ENCODE measurements at places on chromosomes 6 and 20.

- no peak for DNase-seq
Observed at GRCh38 chr6:118748311-118749062, 97.1 kb upstream of the CEP85L start.

DNA sequence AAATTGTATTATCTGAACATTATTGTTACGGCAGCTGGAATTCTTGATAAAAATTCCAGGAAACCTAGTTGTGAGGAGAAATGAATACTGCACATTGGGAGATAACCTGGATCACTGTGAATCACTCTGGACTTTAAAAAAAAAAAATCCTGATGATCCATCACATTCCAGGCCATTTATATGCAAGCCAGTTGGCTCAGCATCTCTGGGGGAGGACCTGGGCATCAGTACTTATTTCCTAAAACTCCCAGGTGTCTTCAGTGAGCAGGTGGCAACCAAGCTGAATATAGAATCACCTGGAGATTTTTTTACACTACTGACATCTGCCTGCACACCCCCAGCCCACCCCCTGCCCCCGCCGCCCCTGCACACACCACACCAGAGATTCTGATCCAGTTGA, 39.1 kb upstream of the SIRT5 start:
- DNase-seq: no peak

- no peak for DNase-seq
Observed at GRCh38 chr20:46811224-46812084, 83.2 kb upstream of the EYA2 start.

- no peak for DNase-seq
Observed at GRCh38 chr6:144395826-144396225, 110.7 kb downstream of the UTRN start.

DNA sequence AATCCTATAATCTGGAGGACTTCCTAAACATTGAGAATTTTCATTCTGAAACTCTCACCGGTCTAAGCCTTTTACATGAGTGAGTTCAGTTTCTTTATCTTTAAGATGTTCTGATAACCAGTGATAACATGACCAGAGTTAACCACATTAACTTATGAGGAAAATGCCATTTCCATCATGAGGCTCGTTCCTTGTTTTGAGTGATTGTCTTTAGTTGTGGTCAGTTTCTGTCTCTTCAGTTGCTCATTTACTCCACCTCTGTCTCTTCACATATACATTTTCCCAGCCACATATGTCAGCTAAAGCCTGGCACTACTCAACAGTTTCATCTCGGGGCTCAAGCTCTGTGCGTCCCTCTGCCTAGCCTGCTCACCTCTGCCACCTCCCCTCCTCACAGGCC, 70.4 kb downstream of the JAG1 start:
- no peak for DNase-seq

DNA sequence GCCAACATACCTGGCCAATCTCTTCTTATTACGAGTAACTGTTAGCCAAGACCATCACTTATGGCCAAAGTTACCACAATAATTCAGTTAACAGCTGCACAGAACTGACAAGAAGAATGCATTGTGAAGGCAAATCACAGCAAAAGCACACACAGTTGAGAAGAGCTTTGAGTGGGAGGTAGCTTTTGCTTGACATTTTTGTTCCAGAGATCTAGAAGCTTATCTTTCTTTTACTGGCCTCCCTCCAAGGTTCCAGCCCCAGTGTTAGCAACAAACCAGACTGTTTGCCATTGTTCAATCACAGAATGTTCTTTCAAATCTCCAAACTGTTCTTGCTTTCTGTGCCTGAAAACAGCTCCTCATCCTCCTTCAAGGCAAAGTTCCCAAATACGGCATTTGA, 35.9 kb upstream of the IRAK1BP1 start:
- DNase-seq: no peak

GRCh38 chr6:107344383-107344782, 115.0 kb downstream of the PDSS2 start:
- DNase-seq: no peak

DNA sequence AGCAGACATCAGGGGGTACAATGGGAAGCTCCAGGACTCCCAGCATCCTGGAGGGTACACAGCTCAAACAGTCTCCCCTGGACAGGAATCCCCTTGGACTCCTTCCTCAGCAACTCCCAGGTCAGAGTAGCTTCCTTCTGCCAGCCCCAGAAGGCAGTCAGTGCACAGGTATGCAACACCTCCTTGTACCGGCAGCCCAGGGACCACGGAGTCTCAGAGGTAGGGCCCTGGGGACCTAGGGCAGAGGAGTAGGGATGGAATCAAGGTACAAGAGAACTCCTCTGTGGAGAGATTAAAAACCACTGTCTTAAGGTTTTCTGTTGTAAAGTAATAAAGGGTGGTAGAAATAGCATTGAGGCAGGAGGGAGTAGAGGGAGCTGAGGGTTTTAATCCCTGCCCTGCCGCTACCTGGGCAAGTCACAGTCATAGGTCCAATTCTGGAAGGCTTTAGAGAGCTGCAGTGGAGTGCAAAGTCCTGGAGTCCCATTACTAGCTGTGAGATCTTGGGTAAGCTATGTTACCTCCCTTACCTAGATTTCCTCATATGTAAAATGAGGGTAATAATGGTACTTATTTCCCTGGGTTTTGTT, 7.5 kb downstream of the TP53TG5 start:
- no peak for DNase-seq

- DNase-seq: no peak
Observed at GRCh38 chr20:62347445-62347844, 19.7 kb downstream of the LAMA5 start.

DNA sequence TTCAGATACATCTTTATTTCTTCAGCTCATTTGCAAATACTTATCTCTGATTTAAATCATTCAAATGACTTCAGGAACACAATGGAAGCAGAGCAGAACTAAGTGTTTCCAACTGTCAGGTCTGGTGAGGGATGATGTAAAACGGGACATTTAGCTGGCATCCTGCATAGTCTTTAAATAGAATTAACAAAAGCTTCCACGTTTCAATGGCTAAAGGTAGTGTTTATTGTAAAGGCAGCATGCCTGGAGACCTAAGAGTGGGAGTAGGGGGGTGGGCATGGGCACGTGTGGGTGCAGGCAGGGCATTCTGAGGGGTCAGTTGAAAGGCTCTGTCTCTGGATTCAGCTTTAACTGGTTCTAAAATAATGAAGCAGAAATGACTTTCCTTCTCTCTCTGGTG, 174.9 kb downstream of the PLCB1 start:
- no peak for DNase-seq

GRCh38 chr6:142884214-142885035, 60.6 kb downstream of the HIVEP2 start:
- no peak for DNase-seq
